ENCODE measurements at places on chromosomes 4 and X.
A peak's percentile ranks its signal among the peaks of the same experiment; 100 is the strongest.

GRCh38 chr4:186935901-186936300 lies 212.2 kb upstream of the FAT1 start:
- DNase-seq, result no peak

- no peak for DNase-seq
Observed at GRCh38 chr4:24689212-24689611, 104.9 kb upstream of the DHX15 start.

DNA sequence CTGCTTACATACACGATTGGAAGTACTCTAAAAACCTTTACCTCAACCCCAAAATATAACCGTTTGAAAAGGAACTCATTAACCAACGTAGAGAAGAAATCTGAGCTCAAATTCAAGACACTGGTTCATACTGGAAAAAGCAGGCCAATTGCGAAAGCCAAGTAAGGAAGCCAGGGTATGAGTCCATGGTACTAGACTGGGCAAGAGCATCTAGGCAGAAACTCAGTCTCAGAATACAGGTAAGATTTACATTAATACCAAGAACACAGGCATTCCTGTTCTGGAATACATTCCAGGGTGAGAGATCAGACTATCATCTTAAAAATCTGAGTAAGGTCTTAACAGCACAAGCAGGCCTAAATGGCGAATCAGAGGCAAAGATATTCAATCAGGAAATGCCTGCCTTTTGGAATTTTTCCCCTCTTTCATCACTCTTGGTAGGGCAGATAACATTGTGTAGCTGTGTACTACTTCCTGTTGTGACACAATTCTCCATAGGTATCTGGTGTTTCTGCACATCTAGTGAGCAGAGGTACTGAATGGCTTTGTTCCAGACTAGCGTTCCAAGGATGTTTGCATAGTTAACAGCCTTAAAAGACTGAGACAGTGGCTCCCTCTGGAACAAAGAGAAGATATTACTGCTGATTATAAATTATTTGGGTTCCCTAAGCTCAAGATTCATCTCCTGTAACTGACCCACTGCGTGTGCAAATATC lies 311.3 kb downstream of the PCDH19 start:
- no peak for DNase-seq

- DNase-seq, result peak; percentile 74
Observed at GRCh38 chr4:8393593-8394038, 46.9 kb downstream of the ACOX3 start.

DNA sequence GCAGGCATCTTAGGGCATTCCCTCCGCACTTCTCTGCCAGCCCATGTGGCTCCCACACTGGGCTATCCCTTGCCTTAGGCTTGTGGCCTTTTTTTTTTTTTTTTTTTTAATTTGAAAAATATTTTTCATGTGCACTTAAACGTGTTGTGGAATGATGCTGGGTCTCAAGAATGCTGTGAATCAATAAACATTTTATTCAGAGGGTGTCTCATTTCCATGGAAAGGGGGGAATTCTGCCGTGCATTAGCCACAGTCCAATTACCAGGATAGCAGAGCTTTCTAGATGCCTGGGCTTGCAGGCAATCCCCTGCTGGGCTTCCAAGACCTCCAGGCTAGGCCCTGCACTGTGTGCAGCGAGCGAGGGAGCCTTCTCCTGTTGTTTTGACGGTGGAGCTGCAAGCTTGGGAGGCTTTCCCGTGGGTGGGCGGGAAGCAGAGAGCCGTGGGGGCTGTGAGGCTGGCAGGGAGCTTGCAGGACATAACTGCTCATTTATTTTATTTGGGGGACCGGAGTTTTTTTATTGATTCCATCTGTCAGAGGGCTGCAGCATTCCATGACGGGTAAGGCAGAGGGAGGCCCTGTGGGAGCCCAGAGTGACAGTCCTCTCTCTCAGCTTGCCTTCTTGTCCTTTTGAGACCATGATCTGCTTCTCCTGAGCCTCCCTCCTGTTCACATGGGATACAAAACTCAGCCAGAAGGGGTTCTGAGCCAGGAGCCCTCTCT lies 2.6 kb upstream of the CPZ start:
- DNase-seq, result no peak

DNA sequence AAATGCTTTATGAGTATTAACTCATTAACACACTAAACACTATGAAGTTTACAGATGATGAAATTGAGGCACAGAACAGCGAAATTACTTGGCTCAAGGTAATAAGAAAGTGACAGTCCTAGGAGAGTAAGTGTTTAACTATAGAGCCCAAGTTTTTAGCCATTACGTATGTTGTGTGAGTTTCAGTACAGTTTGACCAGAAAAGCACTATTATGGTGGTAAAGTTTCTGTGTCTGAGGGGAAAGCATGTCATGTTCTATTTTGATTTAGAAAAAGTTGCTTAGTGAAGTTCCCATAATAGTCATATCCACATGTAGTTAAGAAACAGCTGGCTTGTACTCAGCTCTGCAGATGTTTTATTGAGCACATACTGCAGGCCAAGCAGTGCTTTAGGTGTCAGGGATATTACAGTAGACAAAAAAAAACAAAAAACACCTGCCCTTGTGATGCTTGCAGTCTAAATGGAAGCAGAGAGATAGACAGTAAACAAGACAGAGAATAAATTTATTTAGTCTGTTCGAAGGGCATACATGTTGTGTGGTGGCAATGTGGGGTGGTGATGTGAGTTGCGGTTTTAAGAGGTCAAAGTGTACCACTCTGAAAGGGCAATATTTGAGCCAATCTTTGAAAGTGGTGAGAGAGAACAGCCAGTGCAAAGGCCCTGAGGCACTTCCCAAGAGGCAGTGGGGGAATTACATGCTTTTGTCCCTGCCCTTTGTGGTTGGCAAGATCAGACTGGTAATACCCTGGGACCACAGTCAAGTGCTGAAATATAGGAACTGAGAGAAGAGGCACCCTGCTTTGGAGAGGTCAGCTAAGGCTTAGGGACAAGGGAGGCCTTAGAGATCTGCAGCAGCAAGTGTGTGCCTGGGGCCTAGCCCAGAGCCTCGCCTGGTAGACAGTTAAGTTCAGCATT lies 6.2 kb downstream of the TMEM131L start:
- DNase-seq, result no peak

DNA sequence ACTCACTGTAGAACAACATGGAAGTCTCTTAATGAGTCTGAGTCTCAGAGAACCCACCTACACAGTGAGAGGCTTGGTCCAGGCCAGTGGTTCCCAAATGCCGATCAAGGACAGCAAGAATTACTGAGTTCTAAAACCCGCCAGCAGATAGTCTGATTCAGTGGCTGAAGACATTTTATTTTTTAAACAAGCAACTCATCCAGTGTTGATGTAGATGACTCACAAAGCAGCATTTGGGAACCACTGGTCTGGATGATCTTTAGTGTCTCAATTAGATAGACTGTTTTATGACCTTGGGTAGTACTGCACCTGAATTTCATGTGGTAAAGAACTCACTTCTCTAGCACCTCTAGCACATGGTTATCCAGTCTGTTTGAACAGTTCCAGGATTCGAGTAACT lies 193.6 kb downstream of the FBXW7 start:
- DNase-seq, result no peak

GRCh38 chr4:16779028-16779675 lies 119.3 kb downstream of the LDB2 start:
- no peak for DNase-seq

DNA sequence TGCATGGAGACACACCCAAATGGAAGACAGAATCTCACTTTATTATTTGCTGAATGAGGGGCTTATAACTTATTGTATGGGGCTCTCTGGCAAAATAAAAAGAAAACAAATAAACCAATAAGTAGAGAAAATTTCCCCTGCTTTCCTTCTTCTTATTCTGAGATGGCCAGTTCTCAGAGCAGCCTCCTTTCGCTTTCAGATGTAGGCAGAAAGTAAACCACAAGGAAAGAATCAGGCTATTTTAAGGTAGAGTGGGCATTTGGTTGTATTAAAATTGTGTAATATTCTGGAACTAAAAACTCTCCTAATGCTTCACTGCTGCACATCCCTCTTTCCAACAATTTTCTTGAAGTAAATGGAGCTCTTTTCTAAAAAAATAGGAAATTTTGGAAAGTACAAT lies 241.8 kb downstream of the GALNTL6 start:
- DNase-seq, result no peak

- DNase-seq, result peak; percentile 28
Observed at GRCh38 chrX:13489454-13489853, 79.9 kb upstream of the EGFL6 start.

DNA sequence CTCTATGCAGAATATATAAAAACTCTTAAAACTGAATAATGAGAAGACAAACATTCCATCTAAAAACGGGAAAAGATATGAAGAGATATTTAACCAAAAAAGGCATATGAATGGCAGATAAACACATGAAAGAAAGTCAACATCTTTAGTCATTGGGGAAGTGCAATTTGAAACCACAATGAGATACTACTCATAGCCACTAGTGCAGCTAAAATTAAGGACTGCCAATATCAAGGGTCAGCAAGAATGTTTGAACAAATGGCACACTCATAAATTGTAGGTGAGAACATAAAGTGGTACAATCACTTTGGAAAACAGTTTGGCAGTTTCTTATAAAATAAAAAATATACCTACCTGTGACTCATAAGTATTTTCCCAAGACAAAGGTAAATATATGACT lies 534.9 kb upstream of the DIPK2B start:
- no peak for DNase-seq

DNA sequence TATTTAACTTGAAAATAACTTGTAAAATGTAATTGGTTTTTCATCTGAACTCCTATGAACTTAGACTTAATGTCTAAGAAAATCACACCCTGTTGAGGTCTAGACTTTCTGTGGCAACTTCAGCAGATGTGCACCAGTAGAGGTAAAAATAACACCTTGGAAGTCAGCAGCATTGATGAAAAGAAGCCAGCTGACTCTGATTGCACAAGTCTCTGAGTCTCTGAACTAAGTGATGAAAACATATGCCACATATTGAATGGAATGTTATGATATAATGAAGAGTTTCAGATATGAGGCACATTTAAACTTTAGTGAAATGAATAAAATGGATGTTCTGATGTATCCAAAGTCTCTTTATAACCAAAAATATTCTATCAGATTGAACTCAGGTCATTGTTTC lies 155.4 kb downstream of the GPM6A start:
- DNase-seq, result no peak

DNA sequence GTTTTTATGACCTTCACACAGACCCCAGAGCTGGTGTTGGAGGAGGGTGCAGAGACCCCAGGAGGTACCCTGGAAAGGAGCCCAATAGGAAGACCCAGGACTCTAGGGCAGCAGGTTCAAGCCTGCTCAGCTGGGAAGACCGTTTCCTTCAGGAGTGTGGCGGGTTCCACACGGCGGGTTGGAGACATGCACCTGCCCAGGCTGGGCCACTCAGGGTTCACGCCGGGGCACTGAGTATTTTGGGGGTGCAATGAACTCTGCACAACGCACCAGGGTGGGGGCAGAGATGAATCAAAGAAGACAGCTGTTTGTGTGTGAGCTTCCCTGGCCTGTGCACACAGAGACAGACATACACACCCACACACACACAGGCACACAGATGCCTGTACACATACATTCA lies 52.5 kb upstream of the PPP2R3B start:
- no peak for DNase-seq

- DNase-seq, result no peak
Observed at GRCh38 chr4:78824001-78824400, 47.9 kb downstream of the BMP2K start.

- DNase-seq, result no peak
Observed at GRCh38 chr4:108458681-108459080, 161.7 kb upstream of the RPL34 start.

DNA sequence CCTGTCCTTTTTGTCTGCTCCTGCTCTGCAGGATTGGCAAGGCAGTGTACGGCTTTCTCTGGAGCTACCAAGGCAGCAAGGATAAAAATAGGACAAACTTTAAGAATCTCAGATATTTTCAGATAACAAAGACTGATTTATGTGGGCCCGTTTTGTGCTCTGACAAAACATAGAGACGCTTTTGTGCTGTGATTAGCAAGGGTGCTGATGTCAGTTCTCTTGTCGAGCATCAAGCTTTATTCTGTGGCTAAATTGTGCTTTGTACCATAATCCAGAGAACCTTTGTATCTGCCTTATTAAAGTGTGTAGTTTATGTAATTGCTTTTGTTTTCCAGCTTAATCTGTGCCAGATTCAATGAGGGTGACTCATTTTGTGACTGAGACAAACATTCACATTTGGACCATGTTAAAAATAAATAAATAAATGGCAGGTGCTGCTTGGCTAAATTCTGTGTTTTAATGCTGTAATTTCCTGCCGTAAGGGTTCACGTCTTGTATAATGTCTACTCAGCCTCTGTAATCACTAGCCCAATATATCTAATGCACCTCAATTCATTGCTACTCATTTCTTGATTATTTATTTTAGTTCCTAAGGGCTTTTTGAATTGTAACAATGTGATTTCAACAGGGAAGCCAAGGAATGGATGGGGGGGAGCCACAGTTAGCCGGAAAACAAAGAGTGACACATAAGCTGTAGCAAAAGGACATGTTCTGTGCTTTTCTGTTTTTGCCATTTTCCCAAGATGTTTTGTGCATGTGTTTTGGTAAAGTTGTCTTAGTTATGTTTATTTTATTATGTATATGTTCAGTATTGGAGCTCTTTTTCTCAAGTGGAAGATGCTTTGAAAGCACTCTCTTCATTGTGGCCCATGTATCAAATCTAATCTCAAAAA lies 75.1 kb downstream of the GAB1 start:
- DNase-seq, result no peak
